ENCODE measurements at places on chromosomes 16 and 17. TPM values are rescaled to one million over a fixed set of nuclear protein-coding genes. Genes with fewer than 3 reads are reported as not detected.

OTOP2 gene
- total RNA-seq, result not detected

KRTAP1-5 gene
- not detected for total RNA-seq

NR1D1 gene
- 1.6 TPM for total RNA-seq

TVP23B gene
- total RNA-seq, result 42.4 TPM

DNAAF8 gene
- 2.1 TPM for total RNA-seq

EIF3CL gene
- 115 TPM for total RNA-seq

OR2C1 gene
- 0.46 TPM for total RNA-seq

SKAP1 gene
- 0.92 TPM for total RNA-seq

HOXB6 gene
- not detected for total RNA-seq

P2RX5 gene
- 13.4 TPM for total RNA-seq

HCRT gene
- total RNA-seq, result 1.6 TPM

DHRS7C gene
- not detected for total RNA-seq

KCNJ12 gene
- total RNA-seq, result 6.0 TPM
